Stimulated activated CD8-positive, alpha-beta memory T cell treated with anti-CD3 and anti-CD28 coated beads, Interleukin-12 subunit alpha, Interleukin-12 subunit beta, amount 100 ng/mL, for 1 hour (primary cell): ENCODE measurements at places on chromosomes 2 and 18.

DNA sequence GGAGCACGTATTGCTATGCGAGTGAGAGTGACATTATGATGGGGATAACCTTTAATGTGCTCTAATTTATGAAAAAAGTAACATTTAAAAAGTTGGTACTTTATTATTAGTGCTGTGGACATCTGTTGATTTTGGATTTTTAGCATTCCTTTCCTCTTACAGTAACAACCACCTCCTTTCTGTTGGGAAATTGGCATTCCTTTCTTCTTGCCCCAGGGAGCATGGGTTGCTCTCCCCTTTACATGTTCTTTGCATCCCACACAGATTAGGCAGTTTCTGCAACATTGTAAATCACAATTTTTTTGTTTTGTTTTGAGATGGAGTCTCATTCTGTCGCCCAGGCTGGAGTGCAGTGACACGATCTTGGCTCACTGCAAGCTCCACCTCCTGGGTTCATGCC, 300.2 kb downstream of the LPIN1 start:
- DNase-seq: no peak

- DNase-seq: no peak
Measured at GRCh38 chr2:168515502-168515901, 59.4 kb downstream of the CERS6 start.

DNA sequence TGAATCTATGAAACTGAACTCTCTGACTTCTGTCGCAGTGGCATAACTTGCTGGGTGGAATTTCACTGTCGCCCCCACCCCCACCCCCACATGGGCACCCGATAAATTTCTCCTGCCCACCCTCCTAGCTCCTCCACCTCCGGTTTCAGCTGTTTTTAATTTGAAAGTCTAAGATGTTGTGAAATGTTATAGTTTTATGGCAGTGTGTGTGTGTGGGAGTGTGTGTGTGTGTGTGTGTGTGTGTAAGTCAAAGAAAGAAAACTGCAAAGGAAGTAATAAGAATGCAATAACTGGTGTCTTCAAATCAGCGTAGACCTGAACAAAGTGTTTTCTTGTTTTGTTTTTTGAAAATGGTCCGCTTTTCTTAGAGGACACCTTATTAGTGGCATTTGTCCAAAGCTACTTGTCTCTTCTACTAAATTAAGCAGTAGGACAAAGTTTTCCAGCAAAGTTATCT, 388 bp downstream of the DTNA start:
- no peak for DNase-seq

DNA sequence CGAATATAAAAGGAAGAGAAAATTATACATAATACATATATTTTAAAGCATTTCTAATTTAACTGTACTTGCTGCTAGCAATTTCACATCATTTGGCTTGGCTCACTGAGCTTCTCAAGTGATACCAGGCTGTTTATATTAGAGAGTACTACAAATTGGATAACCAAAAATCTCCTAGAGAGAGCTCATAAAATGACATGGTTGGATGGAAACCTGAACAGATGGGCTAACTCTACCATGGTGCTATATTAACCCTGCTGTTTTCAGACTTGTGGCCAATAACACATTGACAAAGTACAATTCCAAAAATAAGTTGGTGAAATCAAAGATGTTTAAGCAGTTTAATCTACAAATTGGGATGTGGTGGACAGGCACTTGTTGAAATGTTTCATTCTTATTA, 364.4 kb upstream of the GCFC2 start:
- no peak for DNase-seq

GRCh38 chr18:59867337-59868104, 32.3 kb upstream of the PMAIP1 start:
- DNase-seq: no peak

DNA sequence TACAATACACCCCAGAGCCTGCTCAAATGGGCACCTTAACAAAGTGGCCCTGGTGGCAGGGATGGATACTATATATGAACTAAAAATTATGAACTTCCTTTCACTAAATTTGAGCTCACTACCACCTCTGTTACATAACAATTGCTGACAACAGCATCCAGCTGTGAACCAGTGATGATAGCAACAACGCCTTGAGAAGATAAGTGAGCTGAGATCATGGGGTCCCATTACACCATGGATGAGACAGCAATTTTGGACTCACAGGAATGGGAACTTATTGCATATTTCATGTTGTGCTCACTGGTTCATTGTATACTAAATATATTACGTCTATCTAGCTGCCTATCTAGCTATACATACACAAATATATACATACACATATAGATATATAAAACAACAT, 16.9 kb upstream of the ALMS1 start:
- DNase-seq: no peak

- DNase-seq: no peak
Measured at GRCh38 chr2:15802657-15803542, 137.4 kb upstream of the MYCN start.

- peak; percentile 25 for DNase-seq
Measured at GRCh38 chr2:239369631-239370161, 31.1 kb downstream of the HDAC4 start.

DNA sequence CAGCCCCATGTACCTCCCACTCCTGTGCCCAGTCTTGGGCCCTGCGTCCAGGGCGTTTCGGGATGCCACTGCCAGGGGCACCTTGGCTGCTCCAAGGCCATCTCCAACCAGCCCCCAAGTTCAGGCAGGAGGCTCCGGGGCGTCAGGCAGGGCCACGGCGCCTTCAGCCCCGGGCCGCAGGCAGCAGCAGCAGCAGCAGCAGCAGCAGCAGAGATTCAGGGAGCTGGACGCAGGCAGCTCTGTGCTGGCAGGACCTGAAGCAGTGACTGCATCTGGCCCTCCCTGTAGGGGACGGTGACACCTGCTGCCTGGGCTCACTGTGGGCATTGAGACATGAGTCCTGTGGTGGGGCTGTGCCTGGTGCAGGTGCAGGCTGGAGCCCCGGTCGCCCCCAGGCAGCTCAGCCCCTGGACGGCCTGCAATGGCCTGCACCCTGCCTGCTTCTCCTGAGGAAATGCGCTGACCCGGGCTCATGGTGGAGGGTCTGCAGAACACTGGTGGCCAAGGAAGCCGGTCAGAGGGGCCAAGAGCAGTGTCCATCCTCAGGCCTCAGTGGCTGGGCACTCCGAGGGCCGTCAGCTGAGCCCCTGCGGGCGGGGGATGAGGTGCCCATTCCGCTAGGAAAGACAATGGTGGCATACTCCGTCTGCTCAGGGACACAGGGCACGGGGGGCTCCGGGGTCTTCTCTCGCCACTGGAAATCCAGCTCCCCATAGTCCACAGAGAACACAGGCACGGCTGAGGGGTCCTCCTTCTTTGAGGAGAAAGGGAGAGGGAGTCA, 8.0 kb downstream of the PDCD1 start:
- DNase-seq: no peak

GRCh38 chr2:146451972-146452371, 1392.9 kb upstream of the ACVR2A start:
- no peak for DNase-seq

GRCh38 chr2:69791045-69791444, 38.4 kb upstream of the GMCL1 start:
- DNase-seq: no peak

DNA sequence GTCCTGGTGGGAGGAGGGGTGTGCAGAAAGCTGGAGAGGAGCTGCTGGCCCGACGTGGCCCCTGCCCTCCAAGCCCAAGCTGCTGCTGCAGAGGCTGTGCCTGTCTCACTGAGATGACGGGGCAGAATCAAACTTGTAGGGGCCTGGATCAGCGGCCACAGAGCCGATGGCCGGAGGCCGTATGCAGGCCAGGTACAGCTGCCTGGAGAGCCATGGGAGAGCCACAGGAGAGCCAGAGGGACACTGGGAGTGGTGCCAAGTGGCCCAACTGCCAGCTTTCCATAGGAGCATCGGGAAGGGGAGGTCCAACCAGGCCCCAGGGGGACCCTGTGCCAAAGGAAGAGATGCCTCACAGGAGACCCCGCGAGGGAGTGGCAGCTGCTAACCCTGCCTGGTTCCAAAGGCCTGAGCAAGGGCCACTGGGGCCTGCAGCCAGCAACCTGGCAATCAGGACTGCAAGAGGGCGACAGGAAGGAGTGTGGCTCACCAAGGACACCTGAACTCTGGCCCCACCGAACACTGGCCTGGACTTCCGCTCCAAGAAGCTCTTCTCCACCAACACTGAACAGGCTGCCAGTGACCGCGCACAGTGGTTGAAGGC, 70.7 kb downstream of the HDAC4 start:
- no peak for DNase-seq

DNA sequence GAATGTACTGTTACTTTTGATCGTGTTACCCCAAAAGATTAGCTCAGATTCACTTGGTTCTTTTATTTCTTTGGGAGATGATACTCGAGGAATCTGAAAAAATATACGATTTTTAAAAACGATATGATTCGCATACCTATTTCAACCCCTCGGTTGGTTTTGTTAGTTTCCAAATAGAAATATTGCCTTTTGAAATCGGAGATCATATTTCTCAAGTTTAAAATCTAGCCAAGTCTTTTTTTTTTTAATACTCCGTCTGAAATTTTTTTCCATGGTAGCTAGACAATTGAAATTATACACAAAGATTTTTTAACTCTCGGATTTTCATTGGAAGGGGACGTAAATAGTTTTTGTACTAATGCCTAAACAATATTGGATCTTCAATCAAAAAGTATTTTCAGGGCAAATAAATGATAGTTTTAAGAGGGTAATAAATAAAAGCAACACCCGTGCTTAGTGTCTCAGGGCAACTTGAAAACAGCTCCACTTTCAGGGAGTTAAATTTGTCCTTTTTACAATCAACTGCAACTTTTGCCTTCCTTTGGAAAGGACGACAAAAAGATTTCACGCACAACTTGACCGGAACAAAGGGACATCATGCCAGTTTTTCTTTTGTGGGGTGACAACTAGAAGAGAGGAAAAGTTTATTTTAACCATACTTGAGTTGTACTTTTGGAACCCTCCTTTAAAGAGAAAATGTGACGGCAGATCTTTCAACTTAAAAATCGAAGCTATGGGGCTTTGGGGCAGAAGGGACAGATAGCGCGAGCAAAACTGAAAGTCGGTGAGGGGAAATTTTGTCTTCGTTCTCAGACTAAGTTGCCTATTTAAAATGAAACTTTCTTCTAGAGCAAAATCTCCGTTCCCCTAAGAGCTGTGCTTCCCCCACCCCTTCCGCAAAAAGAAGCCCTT, 5.8 kb upstream of the ONECUT2 start:
- DNase-seq: no peak

- no peak for DNase-seq
Measured at GRCh38 chr2:127638361-127639110, 7.4 kb upstream of the GPR17 start.

DNA sequence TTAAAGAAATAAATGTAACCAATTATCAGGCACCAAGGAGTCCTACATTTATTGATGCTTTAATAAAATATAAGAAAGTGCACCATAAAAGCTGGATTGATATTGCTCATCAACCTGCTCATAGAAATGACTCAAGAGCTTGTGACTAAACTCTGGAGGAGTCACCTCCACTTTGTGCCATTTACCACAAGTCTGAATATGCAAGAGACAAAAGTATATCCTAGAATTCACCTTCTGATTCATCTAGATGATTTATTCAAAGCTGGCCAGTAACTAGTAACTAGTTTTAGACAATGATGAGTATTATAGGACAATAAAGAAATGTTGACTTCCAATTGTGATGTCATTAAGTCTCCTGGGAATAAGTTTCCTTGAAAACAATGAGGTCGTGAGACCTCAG, 146.0 kb upstream of the SOX11 start:
- no peak for DNase-seq

- no peak for DNase-seq
Measured at GRCh38 chr2:56519806-56520205, 336.0 kb downstream of the CCDC85A start.

DNA sequence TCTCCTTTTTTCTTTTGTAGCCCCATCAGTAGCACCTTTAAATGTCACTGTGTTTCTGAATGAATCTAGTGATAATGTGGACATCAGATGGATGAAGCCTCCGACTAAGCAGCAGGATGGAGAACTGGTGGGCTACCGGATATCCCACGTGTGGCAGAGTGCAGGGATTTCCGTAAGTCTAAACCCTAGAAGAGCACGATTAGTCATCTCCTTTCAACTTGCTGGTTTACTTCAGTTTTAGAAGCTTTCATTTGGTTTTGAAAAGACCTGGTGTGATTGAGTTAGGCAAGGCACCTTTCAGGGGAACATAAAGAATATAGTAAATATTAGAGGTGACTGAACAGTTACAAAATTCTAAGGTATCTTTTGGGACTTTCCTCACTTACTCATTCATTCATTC, 72.2 kb upstream of the TMEM87B start:
- DNase-seq: no peak

- DNase-seq: no peak
Measured at GRCh38 chr2:208252716-208253492, 2.0 kb downstream of the IDH1 start.

DNA sequence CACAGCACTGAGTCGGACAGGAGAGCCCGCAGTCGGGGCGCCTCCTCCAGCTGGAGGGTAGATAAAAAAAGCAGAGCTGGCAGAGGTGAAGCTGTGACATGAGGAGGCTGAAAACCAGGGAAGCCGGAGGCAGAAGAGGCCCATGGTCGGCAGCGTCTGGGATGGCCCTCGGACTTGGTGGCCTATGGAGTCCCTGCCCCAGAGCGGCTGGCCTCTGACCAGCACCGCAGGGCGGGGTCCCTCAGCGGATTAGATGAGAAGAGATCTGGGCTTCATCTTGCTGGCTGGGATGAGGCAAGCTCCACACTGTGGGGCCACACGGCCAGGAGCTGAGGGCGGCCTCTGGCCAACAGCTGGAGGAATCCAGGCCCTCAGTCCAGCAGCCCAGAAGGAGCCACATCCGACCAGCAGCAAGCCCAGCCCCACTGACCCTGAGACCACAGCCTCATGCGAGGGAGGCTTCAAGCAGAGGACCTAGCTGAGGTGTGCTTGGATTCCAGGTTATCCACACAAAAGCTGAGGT, 174.1 kb downstream of the EIPR1 start:
- DNase-seq: no peak

DNA sequence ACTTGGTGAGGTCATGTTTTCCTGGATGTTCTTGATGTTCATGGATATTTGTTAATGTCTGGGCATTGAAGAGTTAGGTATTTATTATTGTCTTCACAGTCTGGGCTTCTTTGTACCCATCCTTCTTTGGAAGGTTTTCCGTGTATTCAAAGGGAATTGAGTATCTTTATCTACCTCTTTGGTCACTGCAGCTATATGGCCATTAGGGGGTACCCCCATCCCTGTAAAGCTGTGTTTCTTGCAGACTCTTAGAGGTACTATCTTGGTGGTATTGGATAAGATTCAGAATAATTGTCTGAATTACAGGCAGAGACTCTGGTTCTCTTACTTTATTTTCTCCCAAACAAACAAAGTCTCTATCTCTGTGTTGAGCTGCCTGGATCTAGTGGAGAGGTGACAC, 401.6 kb upstream of the FSIP2 start:
- DNase-seq: no peak
